ENCODE measurements at places on chromosomes 1 and 21.

DNA sequence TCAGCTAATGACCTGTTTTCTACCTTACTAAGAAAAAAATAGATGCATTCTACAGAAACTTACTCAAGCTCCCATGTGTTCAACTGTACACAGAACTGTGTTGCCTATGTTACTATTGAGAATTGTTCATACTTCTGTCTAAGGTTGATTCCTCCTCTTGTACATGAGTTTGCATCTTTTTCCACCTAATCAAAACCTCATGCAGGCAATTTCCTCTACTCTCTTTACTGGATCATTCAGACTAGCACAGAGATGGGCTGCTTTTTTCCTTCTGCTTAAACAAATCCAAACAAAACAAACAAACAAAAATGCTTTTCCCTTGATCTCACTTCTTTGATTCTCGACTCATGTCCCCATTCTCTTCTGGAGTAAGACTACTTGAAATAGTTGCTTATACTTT, 58.8 kb upstream of the PTGFR start:
- DNase-seq, result no peak

- DNase-seq, result peak; percentile 32
Observed at GRCh38 chr1:213244664-213245091, 193.6 kb downstream of the RPS6KC1 start.

- DNase-seq, result no peak
Observed at GRCh38 chr1:81729239-81729638, 71.5 kb upstream of the ADGRL2 start.

GRCh38 chr1:51650198-51650597, 33.3 kb downstream of the OSBPL9 start:
- DNase-seq, result no peak

- no peak for DNase-seq
Observed at GRCh38 chr1:76109901-76110560, 35.5 kb downstream of the ST6GALNAC3 start.
